ENCODE measurements at places on chromosomes 11 and 22.

DNA sequence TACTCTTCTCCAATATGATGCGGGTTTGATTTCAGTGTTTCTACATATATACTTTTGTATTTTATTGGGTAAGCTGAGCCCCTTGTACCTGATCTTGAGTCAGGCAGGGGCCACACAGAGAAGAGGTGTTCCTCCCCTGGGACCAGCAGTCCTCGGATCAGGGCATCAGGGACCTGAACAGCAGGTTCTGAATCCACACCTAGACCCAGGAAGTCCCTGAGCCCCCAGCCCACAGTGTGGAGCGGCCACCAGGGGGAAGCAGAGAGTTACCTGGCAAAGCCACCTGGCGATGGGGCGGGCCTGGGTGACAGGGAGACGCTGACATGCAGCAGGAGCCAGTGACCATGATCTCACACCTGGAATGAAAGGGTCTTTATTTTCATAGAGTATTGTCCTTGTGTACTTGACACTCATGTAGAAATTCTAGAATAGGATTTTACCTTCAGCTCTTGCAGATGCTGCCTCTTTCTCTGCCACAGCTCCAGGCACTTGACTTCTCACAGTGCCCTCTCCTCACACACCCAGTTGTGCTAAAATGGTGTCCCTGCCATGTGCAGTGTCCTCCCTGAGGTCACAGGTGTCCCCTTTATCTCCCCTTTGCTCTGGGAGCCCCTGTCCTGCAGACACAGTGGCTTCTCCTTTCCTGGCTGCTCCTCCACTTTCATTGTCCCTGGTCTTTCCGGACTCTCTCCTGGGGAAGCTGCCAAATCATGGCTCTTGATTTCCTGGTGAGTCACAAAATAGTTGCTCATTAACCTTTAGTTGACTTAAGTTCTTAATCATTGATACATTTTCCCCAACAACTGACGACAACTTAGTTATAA, 48.5 kb downstream of the GGTLC2 start:
- DNase-seq, result peak; percentile 26

DNA sequence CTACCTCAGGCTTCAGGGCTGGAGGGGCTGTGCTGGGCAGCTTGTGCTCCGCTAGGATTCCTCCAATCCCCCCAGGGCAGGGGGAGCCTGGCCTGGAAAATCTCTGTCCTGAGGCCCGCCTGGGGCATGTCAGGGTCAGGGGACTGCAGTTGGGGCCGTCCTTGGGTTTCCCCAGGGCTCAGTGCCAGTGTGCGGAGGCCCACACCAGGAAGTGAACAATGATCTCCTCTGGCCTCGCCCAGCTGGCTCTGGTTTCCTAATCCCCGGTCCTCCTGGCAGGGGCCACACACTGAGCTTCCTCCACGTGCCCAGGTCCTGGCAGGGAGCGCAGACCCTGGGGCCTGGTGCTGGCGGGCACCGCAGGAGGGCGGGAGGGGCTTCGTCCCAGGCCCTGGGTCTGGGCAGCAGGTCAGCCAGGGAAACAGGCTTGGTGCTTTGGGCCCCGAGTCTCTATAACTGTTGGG, 1.4 kb upstream of the MUC2 start:
- peak; percentile 49 for DNase-seq

- DNase-seq, result peak; percentile 71
Observed at GRCh38 chr22:25148149-25148691, 51.4 kb upstream of the CRYBB3 start.

GRCh38 chr11:60085909-60086308, 2.6 kb upstream of the MS4A2 start:
- no peak for DNase-seq

- no peak for DNase-seq
Observed at GRCh38 chr11:44837661-44838060, 110.9 kb downstream of the TSPAN18 start.

DNA sequence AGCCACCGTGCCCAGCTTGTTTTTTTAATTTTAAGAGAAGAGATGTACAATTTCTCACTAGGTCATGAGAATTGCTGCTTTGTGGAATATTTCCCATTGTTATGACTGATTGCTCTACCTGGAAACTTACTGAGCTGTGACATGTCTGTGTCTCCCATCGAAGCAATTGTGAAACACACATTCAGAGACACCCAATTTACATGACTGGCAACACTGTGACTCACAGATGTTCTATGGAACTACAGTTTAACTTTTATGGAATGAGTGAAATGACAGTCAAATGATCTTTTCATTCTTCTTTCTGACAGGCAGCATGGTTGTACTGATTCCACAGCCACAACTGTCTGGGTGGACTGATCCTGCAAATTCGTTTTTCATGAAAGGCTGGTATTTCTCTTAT, 32.3 kb downstream of the ELF5 start:
- DNase-seq, result no peak

- no peak for DNase-seq
Observed at GRCh38 chr22:20904980-20905355, 12.2 kb upstream of the CRKL start.

DNA sequence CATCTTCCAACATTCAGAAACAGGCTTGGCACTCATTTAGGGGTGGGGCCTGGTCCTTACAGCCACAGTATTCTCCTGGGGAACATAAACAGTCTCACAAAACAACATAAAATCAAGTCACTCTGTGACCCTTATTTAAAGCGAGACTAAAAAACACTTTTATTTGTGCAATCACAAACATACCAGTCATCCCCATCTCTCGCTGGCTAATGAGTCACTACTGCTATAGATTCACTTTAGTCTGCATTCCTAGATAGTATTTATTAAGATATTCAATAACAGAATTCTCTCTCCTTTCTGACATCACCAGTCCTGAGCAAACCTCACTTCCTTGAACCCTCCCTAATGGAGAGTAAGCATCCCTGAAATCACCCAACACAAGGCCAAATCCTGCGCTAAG, 68.0 kb downstream of the ZBTB44 start:
- no peak for DNase-seq

GRCh38 chr22:46584081-46584921, 35.9 kb upstream of the GRAMD4 start:
- DNase-seq, result no peak

- no peak for DNase-seq
Observed at GRCh38 chr11:45660729-45661438, 4.5 kb downstream of the CHST1 start.

DNA sequence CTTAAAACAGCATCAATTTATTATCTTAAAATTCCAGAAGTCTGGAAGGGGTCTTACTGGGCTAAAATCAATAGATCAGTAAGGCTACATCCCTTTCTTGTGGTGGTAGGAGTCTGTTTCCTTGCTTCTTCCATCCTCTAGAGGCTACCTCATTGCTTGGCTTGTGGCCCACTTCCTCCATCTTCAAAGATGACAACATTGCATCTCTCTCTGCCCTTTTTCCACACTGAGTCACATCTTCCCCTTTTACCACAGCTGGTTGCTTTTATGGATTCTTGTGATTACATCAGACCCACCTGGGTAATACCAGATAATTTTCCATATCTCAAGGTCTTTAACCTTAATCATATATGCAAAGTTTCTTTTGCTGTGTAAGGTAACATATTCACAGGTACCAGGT, 60.9 kb downstream of the GRIA4 start:
- no peak for DNase-seq

- DNase-seq, result no peak
Observed at GRCh38 chr11:113572136-113572735, 97.0 kb upstream of the DRD2 start.

DNA sequence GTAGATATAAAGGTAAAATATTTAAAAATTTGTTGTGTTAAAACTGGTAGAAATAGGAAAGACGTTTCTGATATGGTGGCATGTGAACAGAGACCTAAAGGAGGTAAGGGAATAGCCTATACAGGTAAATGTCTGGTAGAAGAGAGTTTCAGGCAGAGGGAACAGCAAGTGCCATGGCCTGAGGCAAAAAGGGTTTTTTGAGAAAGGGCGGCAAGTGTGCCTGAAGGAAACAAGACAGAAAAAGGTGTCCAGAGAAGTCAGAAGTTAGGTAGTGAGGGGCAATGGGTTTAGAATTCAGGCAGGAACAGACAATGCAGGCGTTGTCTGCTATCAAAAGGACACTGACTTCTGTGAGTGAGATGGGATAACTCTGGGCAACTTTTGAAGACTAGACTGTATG, 339.7 kb downstream of the DYNC2H1 start:
- DNase-seq, result no peak

GRCh38 chr22:43885786-43886185, 6.0 kb downstream of the PNPLA5 start:
- no peak for DNase-seq

DNA sequence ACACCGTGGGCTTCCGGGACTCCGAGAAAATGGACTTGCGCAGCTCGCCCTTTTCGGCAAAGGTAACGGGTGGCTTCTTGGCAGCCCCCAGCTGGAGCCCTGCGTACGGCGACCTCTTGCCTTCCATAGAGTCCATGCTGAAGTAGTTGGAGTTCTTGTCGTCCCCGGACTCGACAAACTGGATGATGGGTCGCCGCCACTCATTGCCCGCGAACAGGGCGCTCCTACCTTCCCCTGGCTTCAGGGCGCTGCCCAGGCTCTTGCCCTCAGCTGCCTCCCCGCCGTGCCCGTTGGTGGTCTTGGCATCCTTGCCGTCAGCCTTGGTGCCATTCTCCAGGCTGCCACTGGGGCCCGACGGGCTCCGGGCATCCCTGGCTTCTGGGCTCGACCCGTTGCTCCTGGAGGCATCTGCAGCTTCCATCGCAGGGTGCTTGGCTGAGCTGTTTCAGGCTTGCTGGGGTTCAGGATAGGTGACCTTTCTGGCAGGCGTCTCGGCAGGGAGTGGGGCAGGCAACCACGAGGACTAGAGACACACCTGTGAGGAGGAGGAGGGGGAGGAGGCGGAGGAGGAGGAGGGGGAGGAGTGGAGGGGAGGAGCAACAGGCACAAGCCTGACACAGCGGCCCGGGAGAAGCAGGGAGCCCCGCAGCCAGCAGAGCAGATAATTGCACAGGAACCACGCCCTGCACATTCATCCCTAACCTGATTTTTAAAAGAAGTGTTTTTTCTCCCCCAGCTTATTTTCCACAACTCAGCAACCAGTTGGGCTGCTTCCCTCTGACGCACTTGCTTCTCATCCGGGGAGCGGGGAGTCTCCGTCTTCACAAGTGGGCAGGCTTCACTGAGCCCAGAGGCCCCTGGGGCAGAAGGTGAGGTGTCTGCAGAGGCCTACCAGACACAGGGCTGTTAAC, at the start of gene TRIM29:
Gene TRIM29 (minus strand): TSS at position 503 of the 911 bp plus-strand sequence. CDS start 82 bp downstream, at position 421.
- DNase-seq, result peak; percentile 14

DNA sequence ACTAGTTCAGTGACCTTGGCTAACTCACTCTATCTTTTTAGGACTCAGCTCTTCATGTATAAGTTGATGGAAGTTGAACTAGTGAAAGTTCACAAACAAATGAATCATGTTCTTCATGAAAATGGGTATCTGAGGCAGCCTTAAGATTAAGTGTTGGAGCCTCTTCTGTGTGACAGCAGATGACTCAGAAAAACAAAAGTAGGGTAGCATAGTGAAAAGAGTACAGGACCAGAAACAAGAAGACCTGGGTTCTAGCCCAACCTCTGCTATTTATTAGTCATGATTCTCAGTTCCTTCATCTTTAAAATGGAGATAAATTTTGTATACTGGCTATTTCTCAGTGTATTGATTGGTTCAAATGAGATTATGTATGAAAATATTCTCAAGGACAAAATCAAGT, 60.2 kb downstream of the USP35 start:
- DNase-seq, result no peak

- DNase-seq, result peak; percentile 73
Observed at GRCh38 chr11:133951327-133952198, 5.2 kb downstream of the IGSF9B start.

DNA sequence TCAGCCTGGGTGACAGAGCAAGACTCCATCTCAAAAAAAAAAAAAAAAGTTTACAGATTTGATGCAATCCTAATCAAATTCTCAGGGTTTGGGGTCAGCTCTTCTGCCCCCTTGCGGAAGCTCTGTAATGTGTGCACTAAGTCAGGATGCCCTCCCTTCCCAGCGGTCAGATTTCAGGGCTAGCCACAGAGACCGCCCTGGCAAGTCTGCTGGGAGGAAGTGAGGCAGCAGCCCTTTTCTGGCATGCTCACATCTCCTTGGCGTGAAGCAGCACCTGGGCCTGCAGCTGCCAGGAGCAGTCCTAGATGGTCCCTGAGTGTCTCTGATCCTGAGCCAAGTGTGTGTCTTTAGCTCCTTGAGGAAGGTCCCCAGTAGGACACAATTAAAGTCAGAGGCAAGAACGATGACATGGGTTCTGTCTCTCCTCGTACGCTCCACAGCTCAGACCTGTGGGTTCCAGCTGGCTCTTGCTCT, 10.9 kb upstream of the APOBEC3C start:
- peak; percentile 84 for DNase-seq

DNA sequence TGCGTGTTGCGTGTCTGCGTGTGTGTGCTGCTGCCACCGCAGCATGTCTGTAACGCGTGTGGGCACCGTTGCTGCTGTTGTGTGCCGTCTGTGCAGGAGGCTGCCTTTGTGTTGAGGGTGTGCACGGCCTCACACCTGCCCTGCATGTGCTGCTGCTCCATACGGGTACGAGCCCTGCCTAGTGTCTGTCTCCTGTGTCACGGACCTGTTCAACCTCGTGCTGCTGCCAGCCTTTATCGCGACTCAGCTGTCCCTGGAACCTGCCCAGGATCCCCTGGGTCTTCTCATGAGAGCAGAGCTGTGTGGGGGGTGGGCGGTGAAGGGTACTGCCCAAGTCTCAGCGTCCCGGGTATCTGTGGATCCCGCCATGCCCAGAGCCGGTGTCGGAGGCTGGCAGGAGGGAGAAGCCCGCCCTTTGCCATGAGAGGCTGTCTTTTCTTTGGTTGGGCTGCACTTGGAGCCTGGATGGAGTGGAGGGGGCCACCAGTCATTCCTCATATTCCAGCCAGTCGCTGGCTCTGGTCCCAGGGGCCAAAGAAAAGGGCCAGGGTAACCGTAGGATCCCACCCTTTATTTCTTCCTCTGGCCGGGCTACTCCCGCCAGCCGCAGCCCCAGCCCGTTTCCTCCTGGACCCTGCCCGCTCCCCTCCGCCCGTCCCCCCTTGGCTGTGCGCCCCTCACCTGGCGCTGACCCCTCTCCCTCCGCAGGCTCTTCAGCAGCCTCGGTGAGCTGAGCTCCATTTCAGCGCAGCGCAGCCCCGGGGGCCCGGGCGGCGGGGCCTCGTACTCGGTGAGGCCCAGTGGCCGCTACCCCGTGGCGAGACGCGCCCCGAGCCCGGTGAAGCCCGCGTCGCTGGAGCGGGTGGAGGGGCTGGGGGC, 7.8 kb upstream of the ACR start:
- DNase-seq, result no peak

DNA sequence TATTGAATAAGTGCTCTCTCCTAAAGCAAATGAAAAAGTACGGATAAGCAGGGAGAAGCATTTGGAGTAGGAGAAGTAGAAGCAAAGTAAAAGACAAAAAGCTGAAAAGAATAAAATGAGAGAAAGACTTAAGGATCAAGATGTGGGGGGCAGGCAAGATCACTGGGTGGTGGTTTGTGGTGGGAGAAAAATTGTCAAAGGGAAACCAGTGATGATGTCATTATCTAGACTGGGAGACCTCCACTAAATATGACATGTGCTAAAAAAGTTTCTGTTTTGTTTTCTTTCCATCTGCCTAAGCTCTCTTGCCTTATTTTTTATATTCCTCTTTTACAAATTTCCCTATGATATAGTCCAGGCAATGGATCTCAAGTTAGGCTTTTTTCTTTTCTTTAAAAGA, 14.8 kb upstream of the MAML2 start:
- no peak for DNase-seq

All from testis (tissue), 5 donors.